ENCODE measurements at places on chromosomes 1 and 21. TPM values are rescaled to one million over a fixed set of nuclear protein-coding genes. Genes with fewer than 3 reads are reported as not detected.

The SCMH1 gene
- total RNA-seq = 11.9 TPM

The DCST2 gene
- total RNA-seq = 0.46 TPM

The DMBX1 gene
- total RNA-seq = 0.68 TPM

The PEX11B gene
- total RNA-seq = 27.6 TPM

The GREM2 gene
- total RNA-seq = 0.13 TPM

The AGMAT gene
- total RNA-seq = 5.4 TPM

Measured in A549 treated with CORT108297 at 1 μM for 4 hours (cell line).